ENCODE measurements at places on chromosomes 4 and X.

GRCh38 chr4:101969965-101970364 is 179.4 kb downstream of the BANK1 start:
- no peak for DNase-seq

DNA sequence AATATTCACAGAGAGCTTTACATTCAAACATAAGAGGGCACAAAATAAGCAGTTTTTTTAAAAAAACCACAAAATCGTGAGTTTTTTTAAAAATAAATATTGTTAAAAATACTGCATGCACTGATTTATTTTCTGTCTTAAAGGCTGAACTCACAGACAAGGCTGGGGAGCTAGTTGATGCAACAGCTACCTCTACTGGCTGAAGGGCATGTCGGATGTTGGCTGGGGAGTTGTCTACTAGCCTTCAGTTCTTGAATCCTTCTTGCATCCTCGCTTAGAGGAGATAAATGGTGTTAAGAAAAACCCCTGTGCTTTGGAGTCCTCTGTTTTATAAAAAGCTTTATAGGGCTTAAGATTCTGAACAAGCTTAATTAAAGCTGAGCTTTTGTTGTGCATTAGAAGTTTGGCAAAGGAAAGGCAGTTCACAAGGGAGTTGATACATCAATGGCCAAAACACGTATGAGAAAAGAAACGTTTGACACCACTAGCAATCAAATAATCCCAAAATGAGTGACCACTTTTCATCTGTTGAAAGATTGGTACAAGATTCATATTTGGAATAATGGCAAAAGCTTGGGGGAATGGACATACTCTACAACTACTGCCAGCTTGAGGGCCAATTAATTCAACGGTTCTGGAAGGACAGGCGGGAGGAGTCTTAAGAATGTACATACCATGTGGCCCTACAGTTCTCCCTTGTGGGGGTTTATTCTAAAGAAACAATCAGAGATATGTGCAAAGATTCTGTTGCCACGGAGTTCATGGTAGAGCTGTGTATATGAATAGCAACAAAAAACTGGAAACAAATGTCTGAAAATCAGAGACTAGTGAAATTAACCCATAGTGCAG is 94.7 kb downstream of the SEL1L3 start:
- peak; percentile 56 for DNase-seq

DNA sequence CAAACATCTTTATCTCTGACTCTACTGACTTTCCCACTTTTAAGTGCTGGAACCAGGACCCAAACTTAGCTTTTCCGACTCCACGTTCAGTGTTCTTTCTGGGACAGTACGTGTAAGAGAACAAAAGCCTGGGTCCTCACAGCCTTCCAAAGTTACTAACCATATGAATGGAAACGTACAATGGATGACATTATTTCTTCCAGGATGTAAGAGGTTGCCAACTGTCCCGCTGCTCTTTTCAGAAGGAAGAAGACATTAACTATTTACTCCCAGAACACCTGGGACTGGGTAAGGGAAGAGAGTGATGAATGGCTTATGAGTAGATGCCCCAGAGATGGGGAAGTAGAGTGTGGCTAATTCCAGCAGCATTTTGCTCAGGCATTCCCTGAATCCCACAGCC is 114.7 kb downstream of the TRAPPC11 start:
- no peak for DNase-seq

DNA sequence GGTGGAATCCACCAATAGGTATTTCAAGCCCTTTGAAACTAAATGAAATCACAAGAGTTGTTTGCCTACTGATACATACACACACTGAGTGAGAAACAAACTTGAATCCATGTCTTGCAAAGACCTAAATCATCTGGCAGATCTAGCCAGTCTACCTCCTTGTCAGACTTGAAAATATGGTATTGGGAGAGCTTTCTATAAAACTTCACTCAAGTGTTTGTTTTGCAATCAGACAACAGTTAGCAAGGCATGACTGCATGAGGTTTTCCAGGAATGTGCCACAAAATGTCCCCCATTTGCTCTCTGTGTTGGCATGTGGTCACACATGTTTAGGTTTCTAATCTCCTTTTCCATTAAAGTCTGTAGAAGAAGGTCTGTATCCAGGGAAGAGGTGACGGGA is 52.4 kb downstream of the MAP3K15 start:
- DNase-seq, result no peak

DNA sequence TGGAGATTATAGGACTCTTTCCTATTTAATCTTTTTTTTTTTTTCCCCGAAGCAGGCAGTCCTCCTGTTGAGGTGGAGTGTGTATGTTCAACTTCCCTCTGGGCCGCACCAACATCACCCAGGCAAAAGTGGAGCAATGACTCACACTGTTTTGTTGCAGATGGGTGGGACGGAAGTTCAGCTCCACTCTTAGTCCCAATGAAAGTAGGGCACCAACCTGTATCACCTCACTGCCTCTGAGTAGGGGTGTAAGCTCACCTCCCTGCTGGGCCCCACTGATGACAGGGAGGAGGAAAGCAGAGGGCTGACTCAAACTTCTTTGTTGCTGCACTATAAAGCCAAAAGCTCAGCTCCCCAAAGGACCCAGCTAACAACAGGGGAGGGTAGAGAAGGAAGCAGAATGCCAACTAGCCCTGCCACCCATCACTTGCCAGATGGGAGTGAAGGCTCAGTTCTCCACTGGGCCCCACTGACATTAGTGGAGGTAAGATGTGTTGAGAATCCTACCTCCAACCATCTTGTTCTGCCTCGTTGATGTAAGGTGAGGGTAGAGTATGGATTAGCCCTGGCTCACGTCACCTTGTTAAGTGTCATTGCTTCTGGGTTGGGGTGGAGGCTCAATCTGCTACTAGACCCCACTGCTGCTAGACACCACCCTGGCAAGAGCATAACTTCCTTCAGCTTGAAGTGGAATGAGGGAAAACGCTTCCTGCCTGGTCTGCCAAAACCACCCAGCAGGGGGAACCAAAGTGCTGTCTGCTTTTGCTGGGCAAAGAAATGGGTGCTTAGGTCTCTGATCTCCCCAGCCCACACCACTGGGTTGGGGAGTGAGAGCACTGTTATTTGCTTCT is 14.1 kb downstream of the RPS6KA3 start:
- DNase-seq, result no peak

- DNase-seq, result no peak
Measured at GRCh38 chr4:76090241-76090691, 15.8 kb downstream of the ART3 start.

- DNase-seq, result no peak
Measured at GRCh38 chr4:41874398-41874797, 60.8 kb upstream of the TMEM33 start.

- DNase-seq, result no peak
Measured at GRCh38 chr4:956531-957230, 16.7 kb downstream of the DGKQ start.

Measured in mesothelial cell of epicardium (in vitro differentiated cells).